ENCODE measurements at places on chromosomes 1 and 21.

DNA sequence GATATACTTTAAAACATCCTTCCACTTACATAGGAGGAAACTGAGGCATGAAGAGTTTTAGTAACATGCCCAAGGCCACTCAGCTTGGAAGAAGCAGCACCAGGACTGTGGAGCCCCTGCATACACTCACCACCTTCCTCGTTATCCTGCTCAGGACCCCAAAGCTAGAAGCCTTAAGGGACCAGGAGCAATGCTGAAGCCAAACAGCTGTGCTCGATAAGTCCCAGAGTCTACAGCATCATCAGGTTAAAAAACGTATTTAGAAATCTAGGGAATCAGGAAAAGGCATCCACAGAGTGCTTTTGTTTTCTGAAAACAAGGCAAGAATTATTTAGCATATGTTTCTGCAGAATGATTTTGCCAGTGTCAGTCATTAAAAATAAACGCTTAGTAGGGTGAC is 301.7 kb upstream of the ESRRG start:
- DNase-seq = no peak

DNA sequence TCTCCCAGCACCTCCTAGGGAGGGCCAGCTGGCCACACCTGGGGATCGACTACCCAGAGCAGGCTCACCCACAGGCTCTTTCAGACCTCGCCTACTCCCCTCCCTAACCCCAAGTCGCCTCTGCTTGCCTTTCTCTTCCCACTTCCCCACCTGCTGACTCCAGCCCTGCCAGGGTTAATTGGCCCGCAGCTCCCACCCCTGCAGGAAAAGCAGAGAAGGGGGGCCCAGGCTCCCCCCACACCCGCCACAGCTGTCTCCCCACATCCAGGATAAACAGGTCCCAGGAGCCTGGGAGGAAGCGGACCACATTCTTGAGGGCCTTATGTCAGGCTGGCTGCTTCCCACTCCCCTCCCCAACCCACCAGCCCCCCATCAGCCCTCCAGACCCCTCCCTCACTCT is 45.0 kb downstream of the TAS1R2 start:
- no peak for DNase-seq

DNA sequence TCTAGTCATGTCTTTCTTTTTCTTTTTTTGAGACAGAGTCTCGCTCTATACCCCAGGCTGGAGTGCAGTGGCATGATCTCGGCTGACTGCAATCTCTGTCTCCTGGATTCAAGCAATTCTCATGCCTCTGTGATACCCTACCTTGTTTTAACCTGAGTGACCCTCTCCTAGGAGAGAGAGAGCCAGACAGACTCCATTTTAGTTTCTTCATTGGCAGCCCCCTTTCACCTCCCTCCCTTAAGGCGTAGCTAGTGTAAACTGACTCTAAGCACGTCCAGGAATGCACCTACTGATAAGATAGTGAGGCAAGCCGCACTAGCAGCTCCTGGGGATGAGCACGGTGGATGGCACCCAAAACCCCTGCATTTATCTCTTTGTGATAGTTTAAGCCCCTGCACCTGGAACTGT is 5.2 kb upstream of the PKNOX1 start:
- no peak for DNase-seq

- DNase-seq = no peak
Observed at GRCh38 chr1:214664651-214665433, 61.8 kb downstream of the CENPF start.

GRCh38 chr1:225926551-225927113 is 2.6 kb upstream of the PYCR2 start:
- DNase-seq = no peak

DNA sequence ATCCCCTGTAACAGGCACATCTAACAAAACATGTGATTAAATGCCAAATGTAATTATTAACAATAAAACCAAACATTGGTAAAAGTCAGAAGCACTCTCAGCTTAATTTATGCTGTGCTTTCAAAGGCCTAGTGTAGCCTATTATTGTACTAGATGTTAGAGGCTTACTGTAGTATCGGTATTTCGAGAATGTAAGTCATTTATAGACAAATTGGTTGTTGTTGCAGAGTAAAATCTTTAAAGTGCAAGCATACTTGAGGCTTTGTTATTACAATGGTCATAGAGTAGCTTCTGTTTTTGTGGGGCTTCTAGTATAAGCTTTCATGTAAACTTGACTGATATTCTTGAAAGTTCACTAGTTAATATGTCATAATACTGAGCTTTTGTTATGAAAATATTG is 965.8 kb downstream of the PLA2G4A start:
- no peak for DNase-seq

- no peak for DNase-seq
Observed at GRCh38 chr1:48227165-48228013, 4.9 kb downstream of the SLC5A9 start.

GRCh38 chr1:184615301-184615700 is 139.4 kb downstream of the EDEM3 start:
- DNase-seq = no peak

All from activated CD4-positive, alpha-beta T cell treated with anti-CD3 and anti-CD28 coated beads, Interleukin-2, amount 50 U/mL, for 1 hour (primary cell).